NCI-H774 (cell line): ENCODE measurements at places on chromosomes 7 and 10.

DNA sequence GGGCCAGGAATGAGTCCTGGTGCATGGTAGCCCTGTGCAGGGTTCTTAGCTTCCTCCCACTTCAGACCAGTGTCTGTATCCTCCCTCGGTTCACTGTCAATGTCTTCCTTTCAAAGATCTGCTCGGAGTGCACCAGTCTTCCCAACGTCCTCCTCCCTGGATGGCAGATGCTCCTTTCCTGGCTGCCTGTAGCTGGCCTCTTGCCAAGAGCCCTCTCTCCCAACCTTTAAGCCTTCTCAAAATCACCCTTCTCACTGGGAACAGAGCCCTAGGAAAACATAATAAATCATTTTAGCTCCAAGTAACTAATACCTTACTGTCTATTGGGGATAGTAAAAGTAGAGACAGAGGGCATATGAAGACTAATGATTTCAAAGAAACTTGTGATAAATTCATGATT is 490.6 kb downstream of the CCSER2 start:
- no peak for DNase-seq

DNA sequence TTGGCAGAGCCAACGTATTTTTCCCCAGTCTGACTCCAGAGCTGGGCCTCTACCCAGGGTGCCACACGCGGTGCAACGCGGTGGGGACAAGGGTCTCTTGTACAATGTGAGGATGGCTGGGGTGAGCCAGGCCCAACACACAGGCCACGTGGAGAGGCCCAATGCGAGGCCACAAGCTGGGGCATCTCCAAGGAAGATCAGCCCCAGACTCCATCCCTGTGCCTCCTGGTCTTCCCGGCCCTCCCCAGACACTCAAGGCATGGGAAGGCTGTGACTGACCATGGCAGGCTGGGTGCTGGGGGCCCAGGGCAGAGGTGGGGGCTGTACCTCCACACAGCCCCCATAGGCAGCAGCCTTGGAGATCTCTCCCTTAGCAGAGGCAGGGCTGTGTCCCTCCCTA is 135.3 kb upstream of the FAM20C start:
- no peak for DNase-seq

DNA sequence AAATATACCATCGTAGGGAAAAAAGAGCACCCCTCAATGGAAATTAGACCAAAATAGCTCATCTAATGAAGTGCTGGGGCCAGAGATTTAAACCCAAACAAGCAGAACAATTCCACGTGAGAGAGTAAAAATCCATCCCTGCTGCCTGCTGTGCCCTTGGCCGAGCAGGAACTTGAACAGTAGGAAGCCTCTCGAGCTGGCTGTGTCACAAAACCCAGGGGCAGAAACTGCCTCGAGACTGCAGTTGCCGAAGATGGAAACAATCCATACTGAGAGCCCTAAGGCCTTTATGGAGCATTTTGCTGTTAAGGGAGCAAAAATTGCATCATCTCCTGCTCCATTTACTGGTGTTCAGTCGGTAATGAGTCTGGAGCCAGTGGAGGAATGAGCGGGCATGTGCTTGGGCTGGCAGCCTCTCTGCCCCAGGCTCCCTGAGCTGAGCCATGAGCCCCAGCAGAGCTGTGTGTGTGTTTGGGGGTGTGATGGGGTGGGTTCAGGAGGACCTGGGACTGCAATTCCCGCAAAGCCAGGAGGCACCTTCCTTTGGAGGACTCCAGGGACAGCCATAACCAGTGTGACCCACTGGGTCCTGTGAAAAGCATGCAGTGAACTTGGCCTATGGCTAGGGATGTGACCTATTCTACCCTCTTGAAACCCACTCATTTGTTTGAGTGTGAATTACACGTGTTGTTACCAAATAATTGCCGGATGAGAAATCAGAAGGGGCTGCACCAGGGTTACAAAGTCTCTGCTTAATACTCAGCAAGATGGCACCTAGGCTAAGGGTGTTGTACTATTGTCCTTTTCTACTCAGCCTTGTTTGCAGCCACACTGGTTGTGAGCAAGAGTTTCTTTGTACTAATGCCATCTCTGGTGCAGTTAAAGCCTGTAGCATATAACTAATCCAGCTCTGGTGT is 58.3 kb downstream of the CDHR3 start:
- no peak for DNase-seq

DNA sequence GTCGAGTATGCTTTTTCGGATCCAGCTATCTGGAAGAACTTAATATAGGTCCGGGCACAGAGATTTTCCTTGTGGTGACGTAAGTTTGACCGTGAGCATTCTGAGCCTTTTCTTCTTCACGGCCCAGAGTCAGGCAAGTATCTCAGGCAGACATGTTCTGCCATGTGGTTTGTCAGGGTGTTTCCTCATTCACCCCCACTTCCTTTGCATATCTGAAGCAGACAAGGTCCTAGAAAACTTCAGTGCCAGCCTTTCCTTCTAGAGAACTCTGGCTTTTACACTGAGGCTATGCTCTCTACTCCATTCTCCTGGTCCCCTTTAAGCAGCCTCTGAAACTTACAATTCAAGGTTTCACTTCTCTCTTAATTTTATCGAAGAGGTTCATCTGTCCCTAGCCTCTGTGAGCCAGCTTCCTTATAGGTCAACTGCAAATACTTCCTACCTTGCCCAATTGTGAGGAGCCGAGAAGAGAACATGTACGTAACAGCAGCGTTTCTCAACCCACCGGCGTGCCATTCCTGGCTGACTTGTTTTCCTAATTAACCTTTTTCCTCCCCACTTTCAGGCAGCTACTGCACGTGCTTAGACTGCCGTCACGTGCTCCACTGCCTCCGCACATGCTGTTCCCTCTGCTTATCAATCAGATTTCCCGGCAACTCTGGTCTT is 47.3 kb downstream of the CDCA7L start:
- no peak for DNase-seq
